AG09319 (cell line): ENCODE measurements at places on chromosomes 12 and 14.

GRCh38 chr12:123055281-123055766, 74.8 kb downstream of the ARL6IP4 start:
- DNase-seq, result no peak

- no peak for DNase-seq
These were observed 134.2 kb downstream of the BICD1 start for GRCh38 chr12:32240831-32241230.

GRCh38 chr12:14410177-14410576, 44.7 kb downstream of the ATF7IP start:
- no peak for DNase-seq

DNA sequence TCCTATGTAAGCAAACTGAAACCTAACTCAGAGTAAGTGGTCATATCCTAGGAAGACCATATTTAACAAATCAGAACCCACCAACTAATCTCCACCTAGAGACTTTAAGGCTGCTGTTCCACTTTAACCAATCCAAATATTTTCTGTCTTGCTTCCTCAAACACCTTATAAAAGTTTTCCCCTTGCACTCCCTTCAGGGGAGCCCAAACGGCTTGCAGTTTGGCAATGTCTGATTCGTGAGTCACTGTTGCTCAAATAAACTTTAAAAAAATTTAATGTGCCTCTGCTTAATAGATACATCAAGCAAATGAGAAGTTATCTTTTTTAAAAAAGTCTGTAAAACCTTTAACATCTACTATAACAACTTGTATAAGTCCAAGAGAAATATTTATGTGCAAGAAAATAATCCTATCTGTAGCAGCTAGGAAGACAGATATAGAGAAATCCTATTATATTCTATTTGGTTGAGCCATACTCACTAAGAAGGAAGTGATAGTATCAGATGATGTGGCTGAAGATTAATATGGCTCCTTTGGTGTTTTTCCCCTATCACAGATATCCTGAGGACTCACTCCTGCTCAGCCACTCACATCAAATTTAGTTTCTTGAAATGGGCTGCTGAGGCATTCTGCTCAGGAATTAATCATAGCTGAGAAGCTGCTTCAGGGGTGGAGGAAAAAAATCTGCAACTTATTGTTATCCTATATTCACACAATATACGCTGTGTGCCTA, 65.1 kb upstream of the DUSP6 start:
- DNase-seq, result no peak

- no peak for DNase-seq
These were observed 453.7 kb downstream of the ATP23 start for GRCh38 chr12:58395056-58395455.

- no peak for DNase-seq
These were observed 2.4 kb upstream of the OR4K5 start for GRCh38 chr14:19917955-19918518.

- DNase-seq, result no peak
These were observed 48.9 kb upstream of the C14orf180 start for GRCh38 chr14:104530646-104531045.

GRCh38 chr14:90979515-90979914, 80.9 kb downstream of the RPS6KA5 start:
- no peak for DNase-seq

DNA sequence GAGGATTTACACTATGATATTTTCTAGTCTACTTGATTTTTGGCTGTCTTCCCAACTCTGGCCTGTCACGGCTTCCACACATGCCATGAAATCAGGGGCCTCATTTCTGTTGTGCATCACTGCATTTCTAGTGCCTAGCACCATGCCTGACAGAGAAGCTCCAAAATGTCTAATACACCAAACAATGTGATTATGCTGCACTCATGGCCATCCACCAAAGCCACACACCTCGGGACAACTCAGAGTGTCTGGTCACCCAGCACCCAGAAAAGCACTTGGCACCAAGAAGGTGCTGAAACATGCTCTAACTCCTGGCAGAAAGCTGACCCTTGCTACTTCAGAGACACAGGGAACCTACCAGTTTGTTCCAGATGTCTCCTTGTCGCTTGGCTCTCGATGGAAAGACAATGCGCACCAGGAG, 11.3 kb downstream of the GCN1 start:
- peak; percentile 31 for DNase-seq

DNA sequence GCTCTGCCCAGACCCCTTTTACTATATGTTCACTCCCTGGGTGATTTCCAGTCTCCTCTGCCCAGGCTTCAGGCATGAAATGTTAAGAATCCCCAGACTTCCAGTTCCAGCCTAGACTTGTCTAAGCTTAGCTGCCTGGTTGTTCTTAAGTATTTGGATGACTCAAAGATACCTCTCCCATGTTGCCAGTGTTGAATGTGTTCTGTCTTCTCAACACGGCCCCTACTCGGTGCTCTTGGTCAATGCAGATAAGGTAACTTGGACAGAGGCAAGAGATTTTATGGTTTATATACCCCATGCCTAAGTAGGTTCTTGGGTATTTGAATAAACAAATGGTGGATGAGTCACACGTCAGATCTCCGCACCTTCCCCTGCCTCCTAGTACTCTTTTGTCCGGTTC, 13.6 kb downstream of the PIWIL1 start:
- DNase-seq, result no peak

GRCh38 chr12:76183459-76184186, 99.1 kb upstream of the NAP1L1 start:
- peak; percentile 84 for DNase-seq

GRCh38 chr12:64160021-64160710, 61.9 kb downstream of the KICS2 start:
- no peak for DNase-seq

DNA sequence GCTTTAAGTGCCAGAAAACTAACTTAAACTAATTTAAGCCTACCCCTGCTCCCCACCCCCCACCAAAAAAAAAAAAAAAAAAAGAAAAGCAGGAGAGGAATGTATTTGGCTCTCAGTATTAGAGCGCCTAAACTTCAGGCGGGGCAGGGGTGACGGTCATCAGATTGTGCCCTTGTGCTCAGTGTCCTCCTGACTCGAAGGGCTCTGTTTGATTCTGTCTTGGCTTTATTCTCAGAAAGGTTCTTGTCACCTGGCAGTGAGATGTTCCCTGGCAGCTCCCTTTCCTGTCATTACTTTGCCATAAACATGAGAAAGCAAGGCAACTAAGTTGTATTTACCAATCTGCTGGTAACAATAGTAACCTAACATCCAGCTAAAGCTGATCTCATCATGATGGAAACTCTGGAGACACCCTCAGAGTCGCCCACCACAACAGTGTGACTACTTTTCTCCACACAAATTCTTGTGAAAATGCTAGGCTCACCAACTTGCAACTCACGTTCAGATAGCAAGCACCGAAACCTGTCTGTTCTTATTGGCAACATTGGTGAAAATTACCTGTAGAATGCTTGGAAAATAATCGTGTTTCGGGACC, 39.0 kb upstream of the WNK1 start:
- DNase-seq, result no peak

GRCh38 chr14:85060121-85060520, 469.8 kb upstream of the FLRT2 start:
- DNase-seq, result no peak

- peak; percentile 57 for DNase-seq
These were observed 92.8 kb downstream of the NINJ2 start for GRCh38 chr12:570435-570920.

- DNase-seq, result no peak
These were observed 9.8 kb downstream of the DLK1 start for GRCh38 chr14:100736269-100737180.

GRCh38 chr12:101597164-101597563, 2.4 kb downstream of the MYBPC1 start:
- no peak for DNase-seq

GRCh38 chr14:82757776-82758175, 1224.1 kb upstream of the SEL1L start:
- DNase-seq, result no peak

GRCh38 chr12:55955800-55956508, 9.9 kb downstream of the PMEL start:
- no peak for DNase-seq

GRCh38 chr14:54627540-54628363, 60.8 kb downstream of the SAMD4A start:
- DNase-seq, result no peak

- DNase-seq, result no peak
These were observed 16.6 kb downstream of the MGP start for GRCh38 chr12:14868916-14869506.

DNA sequence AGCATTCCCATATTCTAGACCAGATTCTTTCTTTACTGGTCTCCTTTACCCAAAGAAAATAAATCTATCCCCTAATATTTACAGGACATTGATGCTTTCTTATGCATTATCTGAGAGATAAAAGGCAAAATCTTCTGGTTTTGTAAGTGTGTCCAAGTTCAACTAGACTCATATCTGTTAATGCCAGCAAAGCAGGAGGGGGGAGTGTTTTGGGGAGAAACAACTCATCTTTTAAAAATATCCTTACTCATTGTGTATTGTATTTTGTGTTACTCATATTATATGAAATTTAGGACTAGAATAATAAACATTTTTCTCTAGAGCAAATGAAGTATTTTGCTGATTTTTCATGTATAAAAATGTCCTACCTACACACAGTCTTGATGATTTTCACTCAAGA, 54.8 kb downstream of the SAMD4A start:
- no peak for DNase-seq

DNA sequence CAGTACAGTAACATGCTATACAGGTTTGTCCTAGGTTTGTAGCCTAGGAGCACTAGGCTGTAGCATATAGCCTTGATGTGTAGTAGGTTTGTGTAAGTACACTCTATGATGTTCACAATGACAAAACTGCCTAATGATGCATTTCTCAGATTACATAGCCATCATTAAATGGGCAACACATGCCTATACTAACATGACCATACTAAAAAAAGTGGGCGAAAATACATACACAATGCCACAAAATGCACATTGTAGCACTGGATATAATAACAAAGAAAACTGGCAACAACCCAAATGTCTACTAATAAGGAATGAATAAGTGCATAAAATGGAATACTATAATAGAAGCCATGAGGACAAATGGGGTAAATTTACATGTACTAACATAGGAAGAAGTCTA, 31.3 kb upstream of the NDUFA12 start:
- no peak for DNase-seq

- no peak for DNase-seq
These were observed 140.8 kb upstream of the NEDD1 start for GRCh38 chr12:96766232-96766631.

- no peak for DNase-seq
These were observed 91.3 kb downstream of the PHETA1 start for GRCh38 chr12:111277570-111277969.

DNA sequence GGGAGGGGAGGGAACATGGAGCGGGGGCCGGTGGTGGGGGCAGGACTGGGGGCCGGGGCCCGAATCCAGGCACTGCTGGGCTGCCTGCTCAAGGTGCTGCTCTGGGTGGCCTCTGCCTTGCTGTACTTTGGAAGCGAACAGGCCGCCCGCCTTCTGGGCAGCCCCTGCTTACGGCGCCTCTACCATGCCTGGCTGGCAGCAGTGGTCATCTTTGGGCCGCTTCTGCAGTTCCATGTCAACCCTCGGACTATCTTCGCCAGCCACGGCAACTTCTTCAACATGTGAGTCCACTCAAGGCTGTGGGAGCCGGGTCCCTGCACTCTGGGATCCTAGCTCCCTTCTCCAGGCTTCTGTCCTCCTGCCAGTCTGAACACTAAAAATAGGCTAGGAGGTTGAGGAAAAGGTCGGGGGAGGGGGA, 1.1 kb downstream of the FITM1 start:
- no peak for DNase-seq

- peak; percentile 30 for DNase-seq
These were observed 214.9 kb upstream of the HMGA2 start for GRCh38 chr12:65609359-65609771.

GRCh38 chr12:40597133-40597532, 95.1 kb upstream of the CNTN1 start:
- DNase-seq, result no peak

DNA sequence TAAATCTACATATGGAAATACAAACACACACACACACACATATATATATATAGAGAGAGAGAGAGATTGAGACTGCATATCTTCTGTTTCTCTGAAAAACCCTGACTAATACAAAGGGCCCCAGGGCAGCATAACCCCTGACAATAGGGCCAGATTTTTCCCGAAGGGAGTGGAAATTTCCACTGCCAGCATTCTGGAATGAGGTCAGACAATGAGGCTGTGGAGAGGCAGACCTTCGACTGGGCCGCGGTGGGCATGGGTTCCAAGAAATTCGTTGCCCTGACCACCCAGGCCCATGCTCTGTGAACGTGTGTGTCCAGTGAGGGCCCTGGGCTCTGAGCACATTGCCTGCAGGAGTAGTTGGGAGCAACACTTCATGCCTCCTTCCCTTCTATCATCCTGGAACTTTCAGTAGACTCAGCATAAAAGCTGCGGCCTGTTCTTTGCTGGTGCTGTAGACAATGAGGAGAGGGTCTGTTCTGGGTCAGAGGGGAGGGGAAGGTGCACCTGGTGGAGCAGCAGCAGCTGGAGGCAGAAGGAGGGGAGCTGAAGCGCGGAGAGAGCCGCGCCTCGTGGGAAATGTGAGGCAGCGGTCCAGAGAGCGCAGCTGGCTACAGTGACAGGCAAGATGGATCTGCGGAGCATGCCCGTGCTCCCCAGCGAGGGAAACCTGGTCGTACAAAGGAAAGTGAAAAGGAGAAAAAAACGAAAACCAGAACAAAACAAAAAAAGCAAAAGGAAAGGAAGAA, 25.6 kb upstream of the CCDC60 start:
- no peak for DNase-seq

- no peak for DNase-seq
These were observed 2.4 kb upstream of the HOXC4 start for GRCh38 chr12:54051026-54051842.

DNA sequence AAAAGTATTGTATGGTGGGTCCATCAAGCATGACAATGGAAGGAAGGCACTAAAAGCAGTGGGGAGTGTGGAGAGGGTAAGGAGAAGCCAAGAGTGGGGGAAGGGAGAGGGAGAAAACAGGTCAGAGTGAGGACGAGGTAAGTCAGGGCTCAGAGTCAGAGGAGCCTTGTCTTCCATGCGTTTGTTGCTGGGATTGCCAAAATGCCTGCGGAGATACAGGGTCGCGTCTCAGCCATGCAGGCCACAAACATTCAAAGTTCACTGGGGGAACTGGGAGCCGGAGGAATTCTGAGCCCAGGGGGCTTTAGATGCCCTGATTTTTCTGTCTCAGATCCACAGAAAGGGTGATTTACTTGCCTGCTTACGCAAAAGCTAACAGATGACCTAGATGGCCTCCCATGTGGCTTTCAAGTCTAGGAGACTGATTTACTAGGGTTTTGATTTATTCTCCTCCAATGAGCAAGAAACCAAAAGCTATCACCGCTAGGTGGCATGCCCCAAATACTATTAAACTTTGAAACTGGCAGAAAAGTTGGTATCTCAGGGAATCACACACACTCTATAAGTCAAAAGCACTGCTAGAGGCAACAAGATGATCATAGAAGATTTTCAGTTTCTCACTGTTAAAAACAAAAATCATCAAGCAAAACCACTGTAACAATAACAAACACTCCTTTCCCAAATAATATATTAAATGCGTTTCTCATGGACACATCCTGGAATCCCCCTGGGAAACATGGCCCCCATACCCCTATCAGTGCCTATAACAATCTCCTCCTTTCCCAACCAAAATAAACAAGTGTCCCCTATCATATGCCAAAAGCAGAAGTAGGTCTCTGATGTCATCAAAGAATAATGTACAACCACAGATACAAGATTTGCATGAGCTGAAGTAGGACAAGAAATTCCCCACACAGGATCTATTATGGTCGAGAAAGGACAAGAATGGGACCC, 26.6 kb upstream of the MDM1 start:
- DNase-seq, result peak; percentile 54

GRCh38 chr14:78530078-78530477, 359.9 kb downstream of the NRXN3 start:
- no peak for DNase-seq
